NCI-H1105 (cell line): ENCODE measurements at places on chromosomes 13 and 19.

DNA sequence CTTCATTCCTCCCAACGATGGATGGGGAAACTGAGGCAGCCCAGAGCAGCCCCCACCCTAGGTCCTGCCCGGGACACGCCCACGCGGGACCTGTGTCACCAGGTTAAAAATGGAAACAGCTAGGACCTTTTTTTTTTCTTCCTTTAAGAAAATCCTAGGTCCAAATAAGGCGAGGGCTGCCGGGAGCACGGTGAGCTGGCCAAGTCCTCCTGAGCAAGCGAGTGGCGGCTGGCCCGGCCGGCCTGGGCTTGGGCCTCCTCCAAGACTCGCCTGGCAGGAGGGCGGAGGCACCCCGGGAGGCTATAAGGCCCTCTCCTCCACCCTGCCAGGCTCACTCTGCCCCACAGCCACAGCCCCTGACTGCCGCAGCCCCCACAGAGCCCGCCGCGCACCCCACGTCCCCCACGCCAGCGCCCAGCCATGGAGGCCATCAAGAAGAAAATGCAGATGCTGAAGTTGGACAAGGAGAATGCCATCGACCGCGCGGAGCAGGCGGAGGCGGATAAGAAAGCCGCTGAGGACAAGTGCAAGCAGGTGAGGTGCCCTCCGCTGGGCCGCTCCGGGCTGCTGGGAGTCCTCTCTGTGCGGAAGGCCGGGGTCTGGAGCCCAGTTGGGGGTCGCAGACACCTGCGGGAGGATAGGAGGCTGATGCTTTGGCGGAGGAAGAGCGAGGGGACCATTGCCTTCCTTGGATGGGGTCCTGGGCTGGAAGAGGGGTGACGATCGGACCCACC is 8.9 kb upstream of the TPM4 start:
- no peak for DNase-seq

- no peak for DNase-seq
Measured at GRCh38 chr13:106295971-106296370, 239.5 kb downstream of the EFNB2 start.

- no peak for DNase-seq
Measured at GRCh38 chr13:99356262-99357091, 49.3 kb upstream of the GPR183 start.

DNA sequence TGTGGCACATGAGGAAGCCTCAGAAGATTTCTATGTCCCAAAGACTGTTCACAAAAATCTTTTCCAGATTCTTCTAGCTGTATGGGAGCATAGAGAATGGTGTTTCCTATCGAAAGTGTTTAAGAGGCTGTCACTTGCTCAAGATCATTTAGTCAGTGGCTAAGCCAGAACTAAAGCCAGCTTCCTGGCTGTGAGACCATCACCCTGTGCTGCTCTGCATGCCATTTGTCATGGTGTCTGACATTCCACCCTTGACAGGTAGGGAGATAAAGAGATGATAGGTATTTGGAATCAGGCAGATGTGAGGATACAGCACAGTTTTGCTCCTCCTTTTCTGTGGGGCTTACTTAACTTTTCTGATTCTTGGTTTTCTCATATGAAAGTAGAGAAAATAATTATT is 177.3 kb downstream of the DNAJC15 start:
- DNase-seq: no peak

GRCh38 chr13:78600280-78600883 is 3.0 kb downstream of the POU4F1 start:
- no peak for DNase-seq

DNA sequence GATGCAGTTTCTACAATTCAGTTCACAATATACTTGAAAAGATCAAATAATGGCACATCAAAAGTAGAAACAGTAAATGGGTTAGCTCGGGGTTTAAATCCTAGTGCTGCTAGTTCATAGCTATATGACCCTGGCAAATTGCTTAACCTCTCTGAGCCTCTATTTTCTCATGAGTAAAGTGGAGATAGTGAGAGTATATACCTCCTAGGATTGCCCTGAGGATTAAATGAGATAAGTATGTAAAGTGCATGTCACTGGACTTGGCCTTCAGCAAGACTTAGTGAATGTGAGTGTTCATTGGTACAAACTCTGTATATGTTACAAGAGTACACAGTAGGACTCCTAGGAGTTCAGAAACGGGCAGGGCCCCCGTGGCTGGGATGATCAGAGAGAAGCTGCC is 248.3 kb downstream of the DLEU7 start:
- DNase-seq: no peak

- no peak for DNase-seq
Measured at GRCh38 chr19:888581-889385, 4.2 kb downstream of the MED16 start.

DNA sequence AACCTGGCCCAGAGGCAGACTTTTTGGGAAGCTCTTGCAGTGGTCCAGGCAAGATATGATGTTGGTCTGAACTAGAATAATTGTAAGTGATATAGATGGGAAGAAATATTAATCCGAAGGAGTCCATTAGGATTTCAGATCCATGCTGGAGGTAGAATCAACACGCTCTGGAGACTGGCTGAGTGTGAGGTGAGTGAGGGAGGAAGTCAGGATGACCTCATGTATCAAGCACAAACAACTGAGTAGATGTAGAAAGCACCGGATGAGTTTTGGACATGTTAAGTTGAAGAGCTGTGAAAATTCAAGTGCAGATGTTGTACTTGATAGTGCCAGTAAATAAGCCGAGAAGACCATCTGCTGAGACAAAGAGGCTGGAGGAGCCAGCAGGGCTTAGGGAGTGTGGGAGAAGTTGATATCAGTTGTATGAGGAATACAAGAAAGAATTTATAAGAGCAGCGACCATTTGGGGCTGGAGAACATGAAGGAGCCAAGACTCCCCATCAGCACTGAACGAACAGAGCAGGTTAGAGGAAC is 5.3 kb upstream of the CNMD start:
- DNase-seq: no peak

- no peak for DNase-seq
Measured at GRCh38 chr19:50384685-50385535, 763 bp downstream of the POLD1 start.

DNA sequence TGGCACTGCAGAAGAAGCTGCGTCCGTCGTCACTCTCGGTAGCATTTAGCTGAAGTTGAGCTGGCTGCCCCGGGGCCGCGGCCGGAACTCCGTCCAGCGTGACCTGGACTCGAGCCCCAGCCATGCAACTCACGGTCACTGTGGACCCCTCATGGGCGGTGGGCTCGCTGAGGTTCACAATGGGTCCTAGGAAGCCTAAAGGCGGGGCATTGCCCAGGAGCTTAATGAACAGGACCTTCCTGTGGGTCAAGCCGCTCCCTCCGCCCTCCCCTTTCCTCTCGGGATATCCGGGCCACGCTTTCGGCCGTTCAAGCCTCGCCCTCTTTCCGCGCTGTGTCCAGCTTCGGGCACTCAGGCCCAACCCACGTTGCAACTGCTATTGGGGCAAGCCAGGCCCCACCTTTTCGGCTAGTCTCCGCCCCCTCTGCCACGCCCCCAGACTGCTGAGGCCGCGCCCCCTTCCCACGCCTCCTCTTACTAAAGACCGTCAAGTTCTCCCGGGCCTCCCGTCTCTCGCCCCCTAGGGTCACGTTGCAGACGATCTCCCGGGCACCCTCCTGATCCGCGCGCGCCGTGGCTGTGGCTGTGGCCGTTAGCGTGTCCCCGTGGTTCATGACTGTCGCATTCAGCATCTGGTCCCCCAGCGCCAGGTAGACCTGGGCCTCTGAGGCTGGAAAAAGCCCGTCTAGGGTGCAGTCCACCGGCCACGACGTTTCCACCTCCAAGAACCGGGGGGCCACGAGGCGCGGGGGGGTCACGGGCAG is 1.4 kb upstream of the RAVER1 start:
- peak; percentile 64 for DNase-seq

- DNase-seq: no peak
Measured at GRCh38 chr13:45695198-45695730, 6.9 kb upstream of the CBY2 start.

- DNase-seq: no peak
Measured at GRCh38 chr19:2271234-2272103, 10.5 kb downstream of the PEAK3 start.

DNA sequence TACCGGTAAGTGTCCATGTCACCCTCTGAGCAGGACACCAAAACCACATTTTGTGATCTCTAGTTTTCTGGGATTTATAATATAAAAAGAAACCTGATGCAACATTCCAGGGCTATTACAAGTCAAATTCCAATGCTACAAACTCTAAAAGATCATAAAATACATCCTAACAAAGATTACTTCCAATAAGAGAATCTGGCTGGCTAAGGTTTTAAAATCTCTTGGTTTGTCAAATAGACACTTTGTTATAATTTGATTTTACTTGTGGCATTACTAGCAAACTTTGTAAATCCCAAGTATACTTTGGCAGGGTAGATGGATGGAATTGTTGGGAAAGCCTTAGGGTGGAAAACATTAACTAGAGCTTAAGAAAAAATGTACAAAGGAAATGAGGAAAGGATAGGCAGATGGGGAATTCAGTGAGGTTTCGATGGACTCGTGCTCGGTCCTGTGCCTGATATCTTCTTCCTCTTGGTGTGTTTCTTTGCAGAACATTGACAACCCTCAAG is 74.0 kb upstream of the POMP start:
- DNase-seq: no peak

- no peak for DNase-seq
Measured at GRCh38 chr19:29528946-29529645, 3.3 kb downstream of the VSTM2B start.

GRCh38 chr13:109548374-109548773 is 238.0 kb downstream of the IRS2 start:
- DNase-seq: no peak
